ENCODE measurements at places on chromosomes 13 and 19. TPM values are rescaled to one million over a fixed set of nuclear protein-coding genes. Genes with fewer than 3 reads are reported as not detected.

DNA sequence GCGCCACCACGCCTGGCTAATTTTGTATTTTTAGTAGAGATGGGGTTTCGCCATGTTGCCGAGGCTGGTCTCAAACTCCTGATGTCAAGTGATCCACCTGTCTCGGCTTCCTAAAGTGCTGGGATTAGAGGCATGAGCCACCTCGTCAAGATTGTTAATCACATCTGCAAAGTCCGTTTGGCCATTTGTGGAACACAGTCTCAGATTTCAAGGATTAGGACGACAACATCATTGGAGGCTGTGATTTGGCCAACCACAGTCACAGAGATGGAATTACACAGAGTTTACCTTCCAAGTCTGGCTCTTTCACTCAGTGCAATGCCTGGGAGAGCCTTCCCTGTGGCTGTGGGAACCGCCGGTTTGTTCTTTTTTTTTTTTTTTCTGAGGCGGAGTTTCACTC is 17.8 kb downstream of the SULT2B1 start:
- H3K27me3 ChIP-seq: no peaks in the 10 kb centered on the region
- DNase-seq: peak; percentile 57

- H3K27me3 ChIP-seq: no peaks in the 10 kb centered on the region
- no peak overlapping the region for H3K4me3 ChIP-seq
- H3K4me1 ChIP-seq: no peaks in the 10 kb centered on the region
- no peaks in the 10 kb centered on the region for H3K36me3 ChIP-seq
- no peak overlapping the region for H3K27ac ChIP-seq
- no peak for DNase-seq
Observed at GRCh38 chr13:61029064-61029463, 386.6 kb downstream of the PCDH20 start.

The WTIP gene
- total RNA-seq: 22.3 TPM

The NPHS1 gene
- total RNA-seq: 0.25 TPM

- H3K36me3 ChIP-seq: peaks cover 8% of the 10 kb centered on the region
- H3K27ac ChIP-seq: no peak overlapping the region
- no peaks in the 10 kb centered on the region for H3K4me1 ChIP-seq
- no peaks in the 10 kb centered on the region for H3K27me3 ChIP-seq
- no peak for DNase-seq
- no peak overlapping the region for H3K4me3 ChIP-seq
Observed at GRCh38 chr19:45354241-45354842, 13.8 kb downstream of the KLC3 start.

- H3K27ac ChIP-seq: no peak overlapping the region
- DNase-seq: no peak
- no peak overlapping the region for H3K4me3 ChIP-seq
- H3K36me3 ChIP-seq: no peaks in the 10 kb centered on the region
Observed at GRCh38 chr19:5417495-5418436, 37.5 kb upstream of the ZNRF4 start.

DNA sequence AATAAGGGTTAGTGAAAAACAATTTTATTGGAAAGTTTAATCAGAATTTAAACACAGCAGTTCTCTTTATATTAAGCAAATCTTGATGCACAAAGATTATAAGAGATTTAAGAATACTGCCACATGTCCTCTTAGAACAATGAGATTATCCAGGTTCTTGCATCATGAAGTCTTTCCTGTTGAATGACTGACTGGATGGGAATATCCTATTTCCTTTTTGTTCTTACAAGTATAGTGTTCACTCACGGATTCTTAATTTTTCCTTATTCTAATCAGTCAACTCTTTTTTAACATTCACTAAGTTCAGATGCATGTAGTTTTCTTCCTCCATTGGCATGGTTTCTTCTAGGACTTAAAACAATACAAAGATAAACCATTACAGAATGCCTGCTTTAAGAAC is 10.1 kb downstream of the URI1 start:
- no peaks in the 10 kb centered on the region for H3K27me3 ChIP-seq
- peaks cover 2% of the 10 kb centered on the region for H3K4me1 ChIP-seq
- DNase-seq: no peak
- no peaks in the 10 kb centered on the region for H3K36me3 ChIP-seq

DNA sequence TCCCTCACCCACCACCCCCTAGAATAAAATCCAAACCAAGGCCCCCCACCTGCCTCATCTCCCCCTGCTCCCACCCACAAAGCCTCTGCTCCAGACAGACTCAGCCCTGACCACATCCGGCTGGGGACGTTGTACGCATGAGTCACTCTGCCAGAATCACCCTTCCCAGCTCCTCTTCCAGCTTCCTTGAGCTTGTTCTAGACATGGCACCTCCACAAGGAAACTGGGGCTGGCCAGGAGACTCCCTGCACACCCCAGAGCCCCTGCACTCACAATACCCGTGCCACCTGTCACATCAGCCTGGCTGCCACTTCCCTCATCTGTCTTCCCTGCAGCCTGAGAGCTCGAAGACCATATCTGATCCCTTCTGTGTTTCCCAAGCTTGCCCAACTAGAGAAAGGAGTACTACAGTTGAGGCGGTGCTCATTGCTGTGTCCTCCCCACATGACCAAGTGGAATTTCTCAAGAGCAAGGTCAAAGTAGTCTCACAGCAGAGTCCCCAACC is 9.7 kb downstream of the DEDD2 start:
- H3K27ac ChIP-seq: no peak overlapping the region
- no peaks in the 10 kb centered on the region for H3K4me1 ChIP-seq
- no peak overlapping the region for H3K4me3 ChIP-seq
- H3K36me3 ChIP-seq: peaks cover 5% of the 10 kb centered on the region
- H3K27me3 ChIP-seq: no peaks in the 10 kb centered on the region
- no peak for DNase-seq

The ZNF91 gene
- total RNA-seq: 68.5 TPM

The LYPD5 gene
- total RNA-seq: 4.2 TPM

DNA sequence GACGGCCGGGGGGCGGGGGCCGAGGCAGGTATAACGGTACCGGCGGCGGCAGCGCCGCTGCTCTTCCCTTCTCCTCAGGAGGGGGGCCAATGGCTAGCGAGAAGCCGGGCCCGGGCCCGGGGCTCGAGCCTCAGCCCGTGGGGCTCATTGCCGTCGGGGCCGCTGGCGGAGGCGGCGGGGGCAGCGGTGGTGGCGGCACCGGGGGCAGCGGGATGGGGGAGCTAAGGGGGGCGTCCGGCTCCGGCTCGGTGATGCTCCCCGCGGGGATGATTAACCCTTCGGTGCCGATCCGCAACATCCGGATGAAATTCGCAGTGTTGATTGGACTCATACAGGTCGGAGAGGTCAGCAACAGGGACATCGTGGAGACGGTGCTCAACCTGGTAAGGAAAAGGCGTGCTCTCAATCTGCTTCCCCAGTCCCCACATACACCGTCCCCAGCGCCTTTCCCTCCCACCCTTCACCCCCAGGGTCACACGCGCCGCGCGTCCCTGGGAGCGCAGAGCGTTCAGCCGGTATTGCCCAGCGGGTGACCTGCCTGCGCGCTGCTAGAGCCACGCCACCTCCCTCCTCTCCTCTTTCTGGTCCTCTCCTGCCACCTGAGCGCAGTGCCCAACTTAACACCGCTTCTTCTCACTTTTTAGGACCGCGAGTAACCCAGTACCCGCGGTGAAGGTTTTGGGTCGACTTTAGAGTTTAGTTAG is 814 bp downstream of the NBEA start:
- H3K27ac ChIP-seq: no peak overlapping the region
- H3K4me3 ChIP-seq: peak overlapping the region; percentile 79

The WDR88 gene
- not detected for total RNA-seq

- no peak for DNase-seq
- no peaks in the 10 kb centered on the region for H3K36me3 ChIP-seq
- H3K4me1 ChIP-seq: no peaks in the 10 kb centered on the region
- no peak overlapping the region for H3K4me3 ChIP-seq
- H3K27ac ChIP-seq: no peak overlapping the region
Observed at GRCh38 chr19:4298810-4299550, 3.2 kb downstream of the TMIGD2 start.

DNA sequence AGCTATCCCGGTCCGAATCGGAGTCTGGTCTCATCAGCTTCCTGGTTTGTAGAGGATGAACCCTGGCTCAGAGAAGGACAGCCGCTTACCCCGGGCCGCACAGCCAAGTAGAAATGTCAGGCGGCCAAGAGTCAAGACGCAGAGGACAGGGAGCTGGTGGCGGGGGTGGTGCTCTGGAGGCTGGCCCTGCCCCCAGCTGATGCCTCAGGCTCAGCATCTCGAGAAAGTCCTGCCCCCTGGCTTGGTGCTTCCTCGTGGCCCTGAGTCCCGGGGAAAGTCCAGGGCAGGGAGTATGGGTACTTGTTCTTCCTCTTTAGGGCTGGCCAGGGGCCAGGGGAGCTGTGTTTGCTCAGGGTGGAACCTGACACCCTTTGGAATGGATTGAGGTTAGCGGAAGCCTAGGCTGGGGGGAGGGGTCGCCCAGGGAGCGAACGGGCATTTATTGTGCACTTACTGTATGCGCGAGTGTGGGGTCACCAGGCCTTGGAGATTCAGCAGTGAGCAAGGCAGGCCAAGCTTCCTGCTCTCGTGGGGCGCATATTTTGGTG is 2.2 kb downstream of the TJP3 start:
- no peak overlapping the region for H3K27ac ChIP-seq
- H3K4me3 ChIP-seq: no peak overlapping the region
- DNase-seq: peak; percentile 92
- peaks cover 11% of the 10 kb centered on the region for H3K4me1 ChIP-seq

DNA sequence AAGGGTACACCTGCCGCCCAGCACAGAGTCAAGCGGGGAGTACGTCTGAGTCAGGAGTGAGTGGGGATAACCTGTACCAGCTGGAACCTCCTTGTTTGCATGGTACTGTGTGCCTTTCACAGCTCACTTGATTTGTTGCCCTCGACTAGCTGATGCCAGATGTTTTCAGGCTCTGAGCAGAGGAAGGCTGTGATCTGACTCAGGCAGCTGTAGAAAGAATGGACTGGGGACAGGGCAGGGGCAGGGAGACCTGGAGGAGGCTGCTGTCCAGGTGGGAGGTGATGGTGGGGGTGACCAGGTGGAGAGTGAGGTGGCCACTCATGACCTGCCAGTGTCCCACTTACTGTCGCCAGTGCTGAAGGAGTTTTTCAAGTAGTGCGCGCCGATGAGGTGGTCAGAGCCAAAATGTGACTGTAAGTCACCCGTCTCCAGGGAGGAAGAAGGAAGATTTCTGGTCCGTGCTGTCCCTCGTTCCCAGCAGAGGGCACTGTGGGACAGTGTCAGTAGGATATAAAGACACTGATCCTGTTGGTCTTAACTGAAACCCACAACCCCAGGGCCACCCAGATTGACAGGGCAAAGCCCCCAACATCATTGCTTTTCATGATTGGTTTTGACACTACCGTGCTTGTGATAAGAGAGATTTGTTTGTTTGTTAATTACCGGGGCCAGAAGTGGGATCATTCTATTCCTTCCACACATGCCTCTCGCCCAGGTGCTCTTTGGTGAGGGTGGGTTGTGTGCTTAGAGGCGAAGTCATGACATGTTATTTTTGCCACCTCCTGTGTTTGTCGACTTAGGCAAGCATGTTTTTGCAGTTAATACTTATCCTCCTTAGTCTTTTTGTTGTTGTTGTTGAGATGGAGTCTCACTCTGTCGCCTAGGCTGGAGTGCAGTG is 128.4 kb downstream of the DPF1 start:
- H3K27me3 ChIP-seq: no peaks in the 10 kb centered on the region
- H3K27ac ChIP-seq: no peak overlapping the region
- peaks cover 8% of the 10 kb centered on the region for H3K4me1 ChIP-seq
- H3K4me3 ChIP-seq: no peak overlapping the region
- DNase-seq: peak; percentile 81

DNA sequence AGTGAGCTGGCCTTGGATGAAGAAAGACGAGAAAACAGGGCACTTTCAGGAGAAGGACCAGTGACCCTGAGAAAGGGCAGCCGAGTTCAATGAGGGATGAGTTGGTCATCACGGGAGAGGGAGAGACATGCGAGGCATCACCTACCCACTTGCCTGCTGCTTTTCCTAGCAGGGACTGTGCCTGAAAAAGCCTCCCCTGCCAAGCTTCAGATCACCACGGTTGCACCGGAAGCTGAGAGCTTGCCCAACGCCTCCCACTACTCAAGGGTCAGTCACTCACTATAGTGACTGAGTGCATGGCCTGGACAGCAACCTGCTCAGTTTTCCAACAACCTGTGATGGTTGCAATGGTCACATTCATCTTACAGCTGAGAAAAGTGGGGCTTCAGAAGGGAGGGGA is 12.6 kb upstream of the EPHX3 start:
- no peaks in the 10 kb centered on the region for H3K27me3 ChIP-seq
- H3K4me1 ChIP-seq: peaks cover 30% of the 10 kb centered on the region
- H3K36me3 ChIP-seq: peaks cover 39% of the 10 kb centered on the region
- H3K27ac ChIP-seq: peak overlapping the region; percentile 52
- no peak for DNase-seq
- no peak overlapping the region for H3K4me3 ChIP-seq

- H3K27ac ChIP-seq: no peak overlapping the region
- no peaks in the 10 kb centered on the region for H3K36me3 ChIP-seq
- no peak for DNase-seq
- H3K4me3 ChIP-seq: no peak overlapping the region
Observed at GRCh38 chr13:40109351-40109844, 453.9 kb downstream of the COG6 start.

- peaks cover 7% of the 10 kb centered on the region for H3K36me3 ChIP-seq
- H3K27me3 ChIP-seq: no peaks in the 10 kb centered on the region
- no peak overlapping the region for H3K27ac ChIP-seq
Observed at GRCh38 chr19:17579661-17580244, 24.3 kb downstream of the COLGALT1 start.

- DNase-seq: no peak
- peaks cover 3% of the 10 kb centered on the region for H3K4me1 ChIP-seq
- no peak overlapping the region for H3K4me3 ChIP-seq
- H3K27me3 ChIP-seq: no peaks in the 10 kb centered on the region
- H3K36me3 ChIP-seq: no peaks in the 10 kb centered on the region
Observed at GRCh38 chr13:79307433-79307861, 98.6 kb downstream of the RBM26 start.

DNA sequence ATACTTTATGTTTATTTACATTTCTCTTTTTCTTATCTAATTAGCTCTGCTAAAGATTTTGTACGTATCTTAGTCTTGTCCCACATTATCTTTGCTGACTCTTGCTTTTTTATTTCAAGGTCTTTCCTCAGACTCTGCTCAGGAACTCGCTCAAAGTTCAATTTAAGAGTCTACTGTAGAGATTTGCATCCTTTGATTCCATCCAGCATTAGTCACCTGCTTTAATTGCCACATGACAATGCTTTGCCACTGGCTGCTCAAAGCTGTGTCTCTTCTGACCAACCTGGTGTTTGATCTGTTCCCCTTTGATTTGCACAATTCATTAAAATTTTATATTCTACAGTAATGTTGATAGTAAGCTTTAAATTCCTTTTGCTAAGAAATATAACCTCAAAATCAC is 157.9 kb upstream of the FREM2 start:
- no peaks in the 10 kb centered on the region for H3K27me3 ChIP-seq
- no peak overlapping the region for H3K27ac ChIP-seq
- H3K4me1 ChIP-seq: no peaks in the 10 kb centered on the region
- DNase-seq: no peak
- H3K4me3 ChIP-seq: no peak overlapping the region

GRCh38 chr13:90493667-90494066 is 853.8 kb upstream of the MIR17HG start:
- H3K27ac ChIP-seq: no peak overlapping the region
- H3K27me3 ChIP-seq: no peaks in the 10 kb centered on the region

GRCh38 chr19:43651758-43652545 is 12.3 kb upstream of the CADM4 start:
- no peaks in the 10 kb centered on the region for H3K36me3 ChIP-seq
- H3K4me1 ChIP-seq: no peaks in the 10 kb centered on the region
- peak; percentile 87 for DNase-seq
- no peak overlapping the region for H3K27ac ChIP-seq

All from kidney (tissue), 22 donors.